ENCODE measurements at places on chromosomes 3 and 15.

DNA sequence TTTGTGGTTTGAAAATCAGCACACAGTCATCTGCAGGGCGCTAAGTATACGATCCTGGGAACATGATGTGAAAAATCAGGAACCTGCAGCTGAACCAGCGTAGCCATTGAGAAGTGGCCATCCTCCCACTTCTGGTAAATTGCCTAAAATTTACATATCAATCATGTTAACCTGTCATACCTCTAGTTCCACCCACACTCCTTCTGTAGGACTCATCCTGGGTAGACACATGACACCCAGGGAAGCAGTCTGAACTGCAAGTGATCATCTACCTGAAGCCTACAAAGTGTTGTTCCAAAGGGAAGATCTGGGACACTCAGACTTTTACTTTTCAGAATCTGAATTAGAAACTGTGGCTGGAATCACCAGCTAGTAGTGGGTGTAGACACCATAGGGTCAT, 5.5 kb upstream of the PSMD6 start:
- DNase-seq, result no peak

GRCh38 chr3:131338948-131339640, 42.5 kb upstream of the NUDT16 start:
- DNase-seq, result no peak

- peak; percentile 74 for DNase-seq
These were observed 72.6 kb downstream of the CCR1 start for GRCh38 chr3:46135475-46135874.

- DNase-seq, result no peak
These were observed 228 bp downstream of the GLT8D1 start for GRCh38 chr3:52705438-52705687.

- no peak for DNase-seq
These were observed 13.2 kb downstream of the ABTB1 start for GRCh38 chr3:127685708-127686511.

- DNase-seq, result no peak
These were observed 14.8 kb downstream of the MUC13 start for GRCh38 chr3:124919756-124920155.

- no peak for DNase-seq
These were observed 44.7 kb downstream of the CBLB start for GRCh38 chr3:105824129-105824528.

GRCh38 chr15:93705753-93706455, 525.5 kb upstream of the MCTP2 start:
- no peak for DNase-seq

Measured in suppressor macrophage treated with lipopolysaccharide for 4 hours (primary cell).